Mesenteric fat pad (tissue), 1 donor: ENCODE measurements at places on chromosomes 12 and 14. TPM values are rescaled to one million over a fixed set of nuclear protein-coding genes. Genes with fewer than 3 reads are reported as not detected.

- DNase-seq, result peak; percentile 92
Observed at GRCh38 chr14:95291859-95292542, 27.7 kb downstream of the CLMN start.

- no peak for DNase-seq
Observed at GRCh38 chr14:24235804-24236688, 3.3 kb downstream of the GMPR2 start.

GRCh38 chr14:90666571-90666970, 149.7 kb downstream of the TTC7B start:
- DNase-seq, result no peak

DNA sequence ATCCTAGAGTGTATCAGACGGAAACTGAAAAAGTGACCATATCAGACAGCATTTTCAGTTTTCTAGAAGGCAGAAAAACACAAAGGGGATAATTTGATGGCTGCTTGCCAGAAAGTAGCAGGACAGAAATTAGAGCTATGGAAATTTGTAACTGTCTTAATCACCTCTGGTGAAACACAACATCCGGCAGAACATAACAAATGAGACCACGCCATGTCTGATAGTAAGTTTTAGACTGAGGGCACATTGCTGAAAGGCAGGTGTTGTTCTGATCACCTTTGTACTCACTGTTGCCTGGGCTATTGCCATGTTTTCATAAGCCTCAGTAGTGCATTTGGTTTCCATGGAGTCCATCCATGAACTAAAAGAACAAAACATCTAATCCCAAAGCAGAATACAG, 290.3 kb downstream of the PAWR start:
- no peak for DNase-seq

GRCh38 chr12:130628304-130628703, 87.8 kb downstream of the RIMBP2 start:
- no peak for DNase-seq

GRCh38 chr12:128637642-128638606, 185.8 kb downstream of the SLC15A4 start:
- no peak for DNase-seq

DNA sequence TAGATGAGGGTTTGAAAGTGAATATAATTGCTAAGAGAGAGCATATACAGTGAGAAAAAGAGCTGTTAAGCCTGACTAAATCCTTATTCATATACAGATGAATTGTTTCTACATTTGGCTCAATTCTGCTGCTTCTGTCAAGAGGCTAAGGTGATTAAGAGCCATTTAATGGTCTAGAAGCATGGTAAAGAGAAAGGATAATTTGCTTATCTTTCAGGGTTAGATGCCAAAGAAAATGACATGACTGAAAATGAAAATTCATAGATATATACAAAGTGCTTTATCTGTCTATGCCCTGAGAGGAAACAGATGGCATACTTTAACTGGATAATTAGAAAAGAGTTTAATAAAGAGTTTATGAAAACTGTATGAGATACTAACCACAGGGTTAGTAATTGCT, 834.9 kb downstream of the SLC6A15 start:
- no peak for DNase-seq

GRCh38 chr14:77158175-77158881, 16.7 kb upstream of the ZDHHC22 start:
- DNase-seq, result no peak

DNA sequence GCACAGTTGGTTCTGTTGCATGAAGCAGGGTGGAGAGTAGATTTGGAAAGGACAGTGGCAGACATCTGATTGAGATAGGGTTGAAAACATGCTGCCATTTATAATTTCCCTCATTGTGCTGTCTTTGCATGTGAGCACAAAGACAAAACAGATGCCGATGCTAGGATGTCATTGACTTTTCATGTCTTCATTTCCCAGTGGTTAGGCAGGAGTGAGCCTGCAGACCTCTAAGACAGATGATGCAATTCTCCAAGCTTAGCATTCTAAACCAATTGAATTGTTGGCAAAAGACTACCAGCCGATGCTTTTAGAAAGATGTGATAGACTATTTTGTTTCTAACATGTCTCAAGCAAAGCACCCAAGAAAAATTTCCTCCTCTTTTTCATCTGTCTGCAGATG, 37.1 kb upstream of the PELI2 start:
- no peak for DNase-seq

DNA sequence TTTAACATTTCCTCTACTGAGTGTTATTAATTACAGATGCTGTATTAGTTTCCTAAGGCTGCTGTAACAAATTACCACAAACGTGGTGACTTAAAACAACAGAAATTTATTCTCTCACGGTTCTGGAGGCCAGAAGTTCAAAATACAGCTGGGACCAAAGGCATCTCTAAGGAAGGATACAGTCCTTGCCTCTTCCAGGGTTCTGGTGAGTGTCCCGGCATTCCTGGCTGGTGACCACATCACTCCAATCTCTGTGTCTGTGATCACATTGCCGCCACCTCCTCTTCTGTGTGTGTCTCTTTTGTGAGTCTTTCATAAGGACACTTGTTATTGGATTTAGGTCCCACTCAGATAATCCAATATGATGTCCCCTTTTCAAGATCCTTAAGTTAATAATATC, 85.1 kb upstream of the CCDC198 start:
- DNase-seq, result no peak

DNA sequence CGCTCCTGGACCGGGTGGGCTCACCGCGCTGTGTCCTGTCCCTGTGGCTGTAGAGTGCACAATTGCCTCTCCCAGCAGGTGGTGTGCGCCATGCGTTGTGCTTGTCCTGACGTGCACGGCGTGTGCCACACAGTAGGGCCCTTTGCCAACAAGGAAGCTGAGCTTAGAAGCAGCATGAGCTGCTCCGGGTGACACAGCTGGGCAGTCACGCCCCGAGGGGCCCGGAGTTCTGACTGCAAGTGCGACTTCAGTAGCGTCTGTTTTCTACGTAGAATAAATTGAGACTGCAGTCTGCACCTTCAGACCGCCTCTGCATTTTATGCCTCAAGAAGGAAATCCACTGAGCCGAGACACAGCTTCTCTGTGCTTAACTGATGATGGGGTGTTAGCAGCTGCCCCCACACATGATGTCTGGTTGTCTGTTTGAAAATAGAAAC, 81.6 kb downstream of the ADGRD1 start:
- DNase-seq, result no peak

DNA sequence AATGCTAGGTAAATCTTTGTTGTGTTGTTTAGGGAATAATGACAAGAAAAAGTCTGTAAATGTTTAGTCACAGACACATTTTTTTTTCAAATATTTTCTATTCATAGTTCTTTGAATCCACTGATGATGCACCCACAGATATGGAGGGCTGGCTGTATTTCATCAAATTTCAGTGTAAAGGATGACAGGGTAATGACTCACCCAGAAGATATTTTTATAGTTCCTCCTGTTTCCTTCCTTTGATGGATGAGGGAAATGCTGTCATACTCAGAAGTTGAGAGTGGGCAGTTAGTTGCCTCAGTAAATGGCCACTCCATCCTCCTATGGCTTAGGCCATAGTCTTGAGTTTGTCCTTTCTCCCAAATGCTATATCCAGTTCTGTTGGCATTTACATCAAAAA, 76.9 kb upstream of the REP15 start:
- no peak for DNase-seq

DNA sequence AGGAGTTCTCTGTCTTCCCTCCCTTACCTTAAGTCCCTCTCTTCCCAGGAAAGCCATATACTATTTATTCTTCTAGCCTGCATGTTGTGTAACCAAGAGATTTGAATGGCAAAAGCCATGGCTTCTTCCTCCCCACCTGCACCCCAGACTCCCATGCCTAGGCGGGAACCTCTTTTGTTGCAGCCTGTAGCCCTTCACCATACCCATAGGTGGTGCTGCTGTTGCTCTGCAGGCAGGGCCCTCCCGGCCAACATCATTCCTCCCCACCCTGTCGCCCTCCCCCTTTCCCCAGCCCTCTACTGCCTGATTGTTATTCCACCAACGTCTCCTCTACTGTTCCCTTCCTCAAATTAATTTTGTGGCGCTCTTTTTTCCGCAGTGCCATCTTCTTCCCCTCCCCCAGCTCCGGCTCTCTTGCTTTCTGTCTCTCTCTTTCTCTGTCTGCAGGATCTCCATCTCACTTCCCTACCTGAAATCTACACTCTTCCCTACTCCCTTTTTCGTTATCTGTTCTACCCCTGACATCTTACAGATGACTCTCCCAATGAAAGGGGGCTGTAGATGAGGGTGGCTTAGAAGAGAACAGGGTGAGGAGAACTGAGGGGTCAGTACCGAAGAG, 13.8 kb downstream of the NGDN start:
- no peak for DNase-seq

- DNase-seq, result no peak
Observed at GRCh38 chr12:112303004-112303403, 79.2 kb downstream of the HECTD4 start.

GRCh38 chr12:2212971-2213869, 160.4 kb downstream of the CACNA1C start:
- no peak for DNase-seq

DNA sequence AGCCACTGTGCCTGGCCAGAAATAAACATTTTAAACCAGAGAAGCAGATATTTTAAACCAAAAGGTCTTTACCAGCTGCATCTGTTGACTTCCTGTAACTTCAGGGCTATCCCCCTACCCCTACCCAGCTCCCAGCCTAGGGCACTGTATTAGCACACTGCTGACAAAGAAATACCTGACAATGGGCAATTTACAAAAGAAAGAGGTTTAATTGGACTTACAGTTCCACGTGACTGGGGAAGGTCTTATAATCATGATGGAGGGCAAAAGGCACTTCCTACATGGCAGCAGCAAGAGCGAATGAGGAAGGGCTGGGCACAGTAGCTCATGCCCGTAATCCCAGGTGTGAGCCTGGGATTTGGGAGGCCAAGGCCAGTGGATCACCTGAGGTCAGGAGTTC, 26.0 kb downstream of the GEMIN2 start:
- no peak for DNase-seq

DNA sequence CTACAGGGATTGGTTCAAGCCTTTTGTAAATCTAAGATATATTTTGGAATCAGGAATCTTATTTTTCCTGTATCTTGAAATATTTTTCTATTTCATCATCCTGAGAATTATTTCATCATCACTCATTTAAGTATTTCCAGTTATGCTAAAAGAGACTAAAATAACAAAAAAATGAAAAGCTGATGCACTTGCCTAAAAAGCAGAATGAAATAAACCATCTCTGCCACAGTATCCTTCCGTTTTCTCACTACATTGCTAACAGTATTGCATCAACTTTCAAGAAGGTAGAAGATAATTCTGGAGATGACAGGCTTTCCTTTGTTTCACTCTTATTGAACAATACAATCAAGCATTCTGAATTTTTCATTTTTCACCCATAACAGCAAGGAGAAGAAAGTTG, 31.1 kb upstream of the EIF5 start:
- no peak for DNase-seq

GRCh38 chr12:42932936-42933335, 343.4 kb upstream of the PRICKLE1 start:
- no peak for DNase-seq

- DNase-seq, result no peak
Observed at GRCh38 chr12:93094988-93095737, 166.1 kb upstream of the EEA1 start.

DNA sequence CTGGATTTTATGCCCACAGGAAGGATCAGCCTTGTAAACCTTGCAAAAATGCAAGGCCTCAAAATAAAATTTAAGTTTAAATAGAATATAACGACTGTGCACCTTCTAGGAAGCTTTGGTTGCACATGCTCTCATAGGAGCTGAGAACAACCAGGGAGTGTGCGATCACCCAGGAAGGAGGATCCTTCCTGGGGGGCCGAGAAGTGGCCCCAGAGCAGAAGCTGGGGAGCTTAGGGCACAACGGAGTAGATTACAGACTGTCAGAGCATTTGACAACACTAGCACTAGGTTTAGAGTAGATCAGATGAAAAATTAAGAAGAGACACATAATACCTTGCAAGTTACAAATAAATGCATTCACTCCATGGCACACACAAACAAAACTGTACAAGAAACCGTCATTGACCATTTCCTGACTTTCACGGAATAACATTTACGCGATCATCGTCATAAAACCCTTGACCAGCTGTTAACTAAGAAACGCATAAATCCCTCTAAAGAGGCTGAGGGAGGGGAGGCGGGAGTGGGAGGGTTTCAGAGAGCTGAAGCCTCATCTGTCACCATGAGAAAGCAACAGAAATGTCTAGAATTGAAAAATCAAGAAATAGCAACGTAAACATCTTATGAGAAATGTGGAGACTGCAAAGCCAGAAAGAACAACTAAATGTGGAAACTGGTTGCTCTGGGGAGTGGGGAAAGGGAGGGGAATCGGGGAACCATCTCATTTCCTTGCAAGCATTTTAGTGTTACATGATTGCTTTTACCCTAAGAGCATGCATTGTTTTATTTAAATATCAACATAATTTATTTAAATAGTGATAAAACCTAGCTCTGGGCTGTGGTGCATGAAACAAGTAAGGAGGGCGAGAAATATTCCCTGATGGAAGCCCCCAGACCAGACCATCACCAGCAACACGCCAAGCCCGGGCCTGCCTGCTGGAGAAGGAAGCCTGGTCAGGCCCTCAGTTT, 13.1 kb upstream of the CCDC85C start:
- DNase-seq, result no peak

DNA sequence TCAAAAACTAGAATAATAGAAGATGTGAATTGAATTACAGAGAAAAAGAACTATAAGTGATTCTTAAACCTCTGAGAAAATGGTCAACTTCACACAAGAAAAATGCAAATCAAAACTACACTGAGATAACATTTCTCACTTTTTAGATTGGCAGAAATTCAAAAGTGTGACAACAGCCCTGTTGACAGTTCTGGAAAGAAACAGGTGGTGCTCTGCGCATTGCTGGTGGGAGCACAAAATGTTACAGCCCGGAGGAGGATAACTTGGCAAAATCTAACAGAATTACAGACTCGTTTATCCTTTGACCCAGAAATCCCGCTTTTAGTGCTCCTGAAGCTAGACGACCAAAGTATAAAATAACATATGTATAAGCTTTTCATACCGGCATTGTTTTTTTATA, 222.5 kb upstream of the CNTN1 start:
- no peak for DNase-seq

GRCh38 chr14:70595443-70596185, 4.8 kb downstream of the MED6 start:
- no peak for DNase-seq

DNA sequence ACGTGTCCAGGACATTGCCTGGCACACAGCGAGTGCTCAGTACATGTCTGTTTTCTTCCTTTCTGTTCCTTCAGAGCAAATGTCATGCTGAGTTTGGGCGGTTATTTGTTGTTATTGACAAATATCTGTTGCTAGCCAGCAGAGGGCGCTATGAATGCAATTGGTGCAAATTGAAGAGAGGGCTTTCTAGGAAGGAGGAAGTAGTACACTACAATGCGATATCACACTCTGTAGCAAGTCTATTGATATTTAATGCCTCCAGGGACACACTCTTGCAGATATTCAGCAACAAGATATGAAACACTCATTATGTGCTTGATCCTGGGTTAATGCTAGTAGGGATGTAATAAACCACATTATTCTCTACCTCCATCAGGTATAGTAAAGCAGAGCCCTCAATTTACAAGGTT, 267.3 kb upstream of the SRRM4 start:
- DNase-seq, result no peak

The PROX2 gene
- total RNA-seq, result not detected

The MYF5 gene
- not detected for total RNA-seq

The MYH6 gene
- total RNA-seq, result not detected

The SP7 gene
- not detected for total RNA-seq

The RALGAPA1 gene
- total RNA-seq, result 50.7 TPM

The OR6C65 gene
- total RNA-seq, result not detected

The TMCC3 gene
- total RNA-seq, result 15.8 TPM

The AQP2 gene
- total RNA-seq, result not detected

The GNB3 gene
- 1.2 TPM for total RNA-seq

The RCOR1 gene
- total RNA-seq, result 21.9 TPM

The PPFIA2 gene
- 2.7 TPM for total RNA-seq

The RASSF9 gene
- total RNA-seq, result 1.5 TPM

The ACOT4 gene
- total RNA-seq, result 4.9 TPM

The PPP1R36 gene
- total RNA-seq, result 1.3 TPM
